Activated CD4-positive, alpha-beta memory T cell treated with anti-CD3 and anti-CD28 coated beads for 36 hours (primary cell): ENCODE measurements at places on chromosomes 6 and 20.

GRCh38 chr6:30444451-30444742 lies 44.9 kb upstream of the HLA-E start:
- no peak for DNase-seq

- peak; percentile 64 for DNase-seq
Measured at GRCh38 chr20:53926428-53927028, 143.9 kb downstream of the BCAS1 start.

GRCh38 chr6:145842693-145843546 lies 28.3 kb upstream of the FBXO30 start:
- DNase-seq, result no peak

DNA sequence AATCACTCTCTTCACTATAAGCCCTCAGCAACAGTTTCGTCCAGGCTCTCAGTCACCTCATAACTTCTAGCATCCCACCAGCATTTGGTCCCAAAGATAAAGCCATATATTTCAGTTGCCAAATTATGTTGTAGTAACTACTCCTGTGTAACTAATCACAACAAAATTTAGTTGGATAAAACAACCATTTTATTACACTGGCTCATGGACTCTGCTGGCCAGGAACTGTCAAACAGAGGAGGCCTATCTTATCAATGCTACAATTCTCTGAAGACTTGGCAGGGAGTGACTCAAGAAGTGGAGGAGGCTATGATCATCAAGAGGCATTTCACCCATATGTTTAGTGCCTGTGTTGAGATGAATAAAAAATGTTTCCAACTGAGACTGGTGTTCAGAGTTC lies 1082.3 kb upstream of the GJE1 start:
- DNase-seq, result no peak

- no peak for DNase-seq
Measured at GRCh38 chr6:95091823-95092436, 485.4 kb upstream of the MANEA start.

GRCh38 chr6:2944405-2945152 lies 26.8 kb downstream of the SERPINB6 start:
- DNase-seq, result no peak

- DNase-seq, result no peak
Measured at GRCh38 chr6:75693534-75693933, 55.5 kb upstream of the MYO6 start.

DNA sequence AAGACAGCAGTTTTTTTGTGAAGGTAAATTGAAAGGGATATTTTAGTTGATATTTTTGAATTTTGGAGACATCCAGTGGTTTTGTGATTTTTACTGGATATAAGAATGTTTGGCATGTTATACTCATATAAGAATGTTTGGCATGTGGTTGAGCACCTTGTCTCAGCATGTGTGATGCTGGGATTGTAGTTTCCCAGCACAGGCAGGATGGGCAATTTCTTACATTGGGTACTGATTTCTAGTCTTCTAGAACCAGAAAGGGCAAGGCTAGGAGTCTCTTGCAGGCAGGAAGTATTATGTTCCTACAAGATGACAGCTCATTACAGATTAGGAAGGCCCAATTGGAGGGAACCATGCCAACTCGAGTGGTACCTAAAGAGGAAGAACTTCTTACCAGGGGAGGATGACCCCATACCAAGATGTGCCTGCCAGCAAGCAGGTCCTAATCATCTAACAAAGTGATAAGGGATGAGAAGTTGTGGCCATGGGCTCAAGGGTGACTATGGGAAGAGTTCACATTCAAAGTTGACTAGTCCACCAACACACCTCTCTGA lies 377.8 kb downstream of the UTRN start:
- no peak for DNase-seq

DNA sequence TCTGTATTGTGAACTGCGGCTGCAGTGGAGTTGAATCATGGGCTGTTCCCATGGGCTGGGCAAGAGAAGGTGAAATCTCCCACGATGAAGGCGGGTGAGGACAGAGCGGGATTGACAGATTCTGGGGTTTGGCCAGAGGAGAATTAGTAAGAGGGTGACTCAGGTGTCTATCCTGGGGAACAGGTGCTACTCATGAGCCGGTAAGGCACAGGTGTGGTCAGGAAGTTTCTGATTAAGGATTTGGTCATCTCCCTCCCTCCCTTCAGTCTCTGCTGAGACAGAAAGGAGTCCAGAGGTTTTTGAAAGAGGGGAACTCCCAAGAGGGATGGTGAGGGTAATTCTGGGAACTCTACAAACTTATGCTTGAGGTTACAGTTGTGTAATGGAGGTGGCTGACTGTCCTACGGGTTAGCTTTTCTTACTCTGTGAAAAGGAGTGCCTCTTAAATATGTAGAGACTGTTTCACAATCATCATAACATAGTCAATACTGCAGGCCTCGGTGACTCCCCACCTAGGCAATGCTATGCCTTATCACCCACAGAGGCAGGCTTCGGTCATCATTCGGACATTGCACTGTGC lies 31.5 kb downstream of the SERPINB1 start:
- DNase-seq, result peak; percentile 23

DNA sequence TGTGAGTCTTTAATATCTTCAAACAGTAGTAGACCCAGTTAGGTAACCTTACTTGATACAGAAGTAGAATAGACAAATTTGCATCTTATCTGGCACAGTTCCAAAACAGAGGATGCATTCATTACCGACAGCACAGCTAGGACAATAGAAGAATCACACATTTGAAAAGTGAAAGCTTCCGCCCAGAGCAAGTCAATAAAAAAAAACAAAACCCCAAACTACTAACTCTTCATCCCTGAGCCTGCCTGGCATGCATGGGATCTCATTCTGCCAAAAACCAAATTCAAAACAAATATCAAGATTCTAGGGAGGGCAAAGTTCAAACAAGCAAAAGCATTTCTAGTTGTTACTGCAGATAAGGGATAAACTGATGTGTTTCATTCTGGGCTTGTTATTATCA lies 235.4 kb downstream of the BTBD9 start:
- no peak for DNase-seq

- DNase-seq, result no peak
Measured at GRCh38 chr6:113433335-113433991, 423.7 kb upstream of the MARCKS start.

DNA sequence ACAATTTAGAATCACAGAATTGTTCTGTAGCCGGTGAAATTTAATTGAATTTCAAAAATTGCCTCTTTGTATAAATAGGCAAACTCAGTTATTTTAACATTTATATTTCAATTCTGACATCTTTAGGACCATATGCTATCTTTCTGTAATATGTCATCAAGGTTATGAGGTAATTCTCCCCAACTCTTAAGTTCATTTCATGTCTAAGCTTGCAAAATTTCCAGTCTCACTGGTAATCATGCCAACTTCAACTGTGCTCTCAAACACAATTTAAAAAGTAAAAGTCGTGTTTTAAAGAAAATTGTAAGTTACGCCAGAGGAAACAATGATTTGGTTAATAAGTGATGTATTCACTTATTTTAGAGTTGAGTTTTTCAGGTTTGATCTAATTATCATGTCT lies 1.4 kb downstream of the NCOA7 start:
- DNase-seq, result no peak

DNA sequence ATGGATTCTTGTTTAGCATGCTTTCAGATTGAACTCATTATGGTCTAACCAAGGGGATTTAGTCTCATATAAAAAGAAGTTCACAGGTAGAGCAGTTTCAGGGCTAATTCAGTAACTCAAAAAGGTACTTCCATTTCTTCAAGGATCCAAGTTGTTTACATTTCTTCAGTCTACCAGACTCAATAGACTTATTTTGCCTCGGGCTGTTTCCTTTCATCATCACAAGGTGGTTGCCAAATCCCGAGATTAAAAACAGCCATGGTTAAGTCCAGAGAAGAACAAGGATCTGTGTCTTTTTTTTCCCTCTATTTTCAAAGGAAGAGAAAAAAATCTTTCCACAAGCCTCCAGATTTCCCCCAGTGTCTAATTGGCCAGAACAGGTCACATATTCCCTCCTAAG lies 69.8 kb upstream of the SNX9 start:
- DNase-seq, result no peak

DNA sequence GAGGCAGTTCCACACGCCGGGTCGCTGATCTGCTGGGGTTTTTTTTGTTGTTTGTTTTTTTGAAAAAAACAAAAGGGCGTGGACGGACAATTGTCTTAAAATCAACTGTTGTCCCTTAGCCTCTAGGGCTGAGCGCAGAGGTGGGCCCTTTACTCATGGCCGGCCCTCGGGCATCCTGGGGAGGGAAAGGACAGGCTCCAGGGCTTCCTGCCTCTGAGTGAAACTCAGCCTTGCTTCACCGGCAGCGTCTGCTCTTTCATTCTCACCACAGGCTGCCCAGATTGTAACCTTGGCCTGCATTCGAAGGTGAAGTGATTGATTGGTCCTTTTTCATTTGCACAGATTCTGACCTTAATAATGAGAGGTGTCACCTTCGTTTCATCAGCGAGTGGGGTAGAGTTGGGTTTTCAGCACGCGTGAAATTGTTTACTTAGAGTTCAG lies 797 bp downstream of the SMIM13 start:
- peak; percentile 70 for DNase-seq

- DNase-seq, result peak; percentile 68
Measured at GRCh38 chr6:390914-391558, 516 bp upstream of the IRF4 start.

- no peak for DNase-seq
Measured at GRCh38 chr6:137754366-137754765, 112.7 kb upstream of the TNFAIP3 start.

- DNase-seq, result no peak
Measured at GRCh38 chr6:113654396-113654795, 202.7 kb upstream of the MARCKS start.

GRCh38 chr20:26207237-26207966 lies 510.7 kb upstream of the ZNF337 start:
- no peak for DNase-seq

GRCh38 chr6:18444111-18444510 lies 57.0 kb downstream of the RNF144B start:
- no peak for DNase-seq

- DNase-seq, result no peak
Measured at GRCh38 chr6:80438772-80439171, 332.3 kb downstream of the BCKDHB start.

DNA sequence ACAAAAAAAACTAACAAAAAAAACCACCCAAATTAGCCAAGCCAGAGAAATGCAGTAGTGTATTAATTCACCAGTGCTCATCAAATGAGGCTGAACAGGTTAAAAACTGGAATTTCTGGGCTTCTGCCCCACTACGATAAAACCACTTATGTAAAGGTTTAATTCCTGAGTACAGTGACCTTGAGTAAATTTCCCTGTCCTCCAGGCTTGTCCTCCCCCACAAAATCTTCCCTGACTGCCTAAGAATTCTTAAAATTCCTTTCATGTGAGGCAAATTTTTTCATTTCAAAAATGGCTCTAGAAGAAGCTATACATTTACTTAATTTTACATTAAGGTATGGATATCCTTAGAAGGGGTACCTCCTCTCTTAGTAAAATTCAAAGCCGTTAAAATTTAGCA lies 80.1 kb upstream of the ID4 start:
- no peak for DNase-seq

GRCh38 chr6:12886961-12887775 lies 170.6 kb downstream of the PHACTR1 start:
- no peak for DNase-seq

- no peak for DNase-seq
Measured at GRCh38 chr6:6217855-6218758, 102.4 kb downstream of the F13A1 start.

DNA sequence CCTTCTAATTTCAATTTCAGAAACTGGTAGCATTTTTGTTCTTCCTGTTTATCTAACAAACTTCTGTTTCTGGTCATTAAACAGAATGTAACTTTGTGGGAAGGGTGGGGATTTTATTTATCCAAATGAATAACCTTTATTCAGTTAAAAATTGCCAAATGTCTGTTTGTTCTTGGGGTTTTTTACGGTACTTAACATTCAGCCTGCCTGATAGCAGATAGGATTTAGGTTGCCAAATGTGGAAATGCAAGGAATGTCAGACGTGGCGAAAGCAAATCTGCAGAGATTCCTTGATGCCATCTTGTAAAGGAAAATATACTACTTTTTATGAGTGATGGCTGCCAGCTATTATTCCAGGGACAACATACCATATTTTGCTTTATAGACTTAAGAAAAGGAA lies 95.7 kb downstream of the LYRM2 start:
- DNase-seq, result no peak

DNA sequence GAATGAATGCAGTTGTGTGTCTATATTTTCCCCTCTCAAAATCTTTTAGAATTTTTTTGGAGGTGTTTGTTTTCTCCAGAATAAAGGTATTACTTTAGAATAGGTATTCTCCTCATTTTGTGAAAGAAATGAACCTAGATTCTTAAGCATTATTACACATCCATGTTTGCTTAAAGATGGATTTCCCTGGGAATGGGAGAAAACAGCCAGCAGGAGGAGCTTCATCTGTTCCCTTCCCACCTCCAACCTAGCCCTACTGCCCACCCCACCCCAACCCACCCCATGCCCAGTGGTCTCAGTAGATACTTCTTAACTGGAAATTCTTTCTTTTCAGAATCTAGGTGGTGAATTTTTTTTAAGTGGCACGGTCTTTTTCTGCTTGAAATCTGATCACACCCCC lies 127.8 kb downstream of the CD109 start:
- DNase-seq, result no peak

- DNase-seq, result no peak
Measured at GRCh38 chr6:12457094-12457493, 166.9 kb downstream of the EDN1 start.

GRCh38 chr20:1125277-1125676 lies 6.9 kb downstream of the PSMF1 start:
- DNase-seq, result no peak

GRCh38 chr6:161356167-161356854 lies 82.5 kb upstream of the AGPAT4 start:
- DNase-seq, result no peak

GRCh38 chr6:21592953-21593352 lies 598 bp upstream of the SOX4 start:
- no peak for DNase-seq

GRCh38 chr6:29953686-29954085 lies 11.4 kb downstream of the HLA-A start:
- no peak for DNase-seq

DNA sequence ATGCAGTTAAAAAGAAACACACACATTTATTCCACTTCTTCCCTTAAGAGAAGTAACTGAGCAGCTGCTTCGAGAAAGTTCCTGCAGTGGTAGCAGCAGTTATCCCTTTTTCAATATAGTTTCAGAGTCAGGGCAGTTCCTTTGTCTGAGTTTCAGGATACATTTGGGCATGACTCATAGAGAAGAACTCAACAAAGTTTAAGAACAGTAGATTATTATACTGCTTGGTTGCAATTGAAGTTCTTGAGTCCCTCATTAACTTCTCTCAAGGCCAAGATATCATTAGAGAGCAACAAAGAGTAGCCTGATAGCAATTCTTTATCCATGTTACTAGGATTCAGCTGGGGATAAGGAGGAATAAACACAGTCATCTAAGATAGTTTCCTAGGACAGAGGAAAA lies 54.4 kb downstream of the TPD52L1 start:
- no peak for DNase-seq

DNA sequence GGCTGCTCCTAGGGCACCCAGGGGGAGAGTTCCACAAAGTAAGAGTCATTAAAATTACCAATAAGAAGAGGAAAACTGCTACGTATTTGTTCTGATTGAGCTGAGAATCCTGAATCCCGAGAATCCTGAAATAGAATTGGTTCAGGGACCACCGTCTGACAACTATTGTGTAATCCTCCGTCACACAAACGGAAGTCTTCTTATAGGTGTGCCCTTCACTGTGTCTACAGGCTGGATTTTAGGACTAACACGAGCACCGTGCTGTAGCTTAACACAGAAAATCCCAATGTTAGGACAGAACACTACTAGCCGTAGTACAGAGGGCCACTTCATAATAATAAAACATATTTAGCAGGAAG lies 50.6 kb upstream of the RNF182 start:
- no peak for DNase-seq
